ENCODE measurements at places on chromosomes 1 and 21. TPM values are rescaled to one million over a fixed set of nuclear protein-coding genes. Genes with fewer than 3 reads are reported as not detected.

PODN gene
- 4.3 TPM for polyA plus RNA-seq

GJA5 gene
- not detected for polyA plus RNA-seq

HSD11B1 gene
- polyA plus RNA-seq, result not detected

S100A7 gene
- polyA plus RNA-seq, result not detected

NR5A2 gene
- not detected for polyA plus RNA-seq

PNRC2 gene
- 118 TPM for polyA plus RNA-seq

INKA2 gene
- polyA plus RNA-seq, result not detected

CDA gene
- not detected for polyA plus RNA-seq

FBXO2 gene
- polyA plus RNA-seq, result 14.4 TPM

FCRL6 gene
- 234 TPM for polyA plus RNA-seq

IRF6 gene
- 5.2 TPM for polyA plus RNA-seq

LCE1F gene
- not detected for polyA plus RNA-seq

GUCA2A gene
- not detected for polyA plus RNA-seq

LRRC42 gene
- 9.8 TPM for polyA plus RNA-seq

- no peak overlapping the region for H3K4me3 ChIP-seq
- H3K4me1 ChIP-seq, result peaks cover 55% of the 10 kb centered on the region
- H3K27me3 ChIP-seq, result peaks cover 8% of the 10 kb centered on the region
- peak overlapping the region; percentile 94 for H3K27ac ChIP-seq
- no peak for DNase-seq
These were observed 4.2 kb downstream of the COX20 start for GRCh38 chr1:244839656-244840055.

DNA sequence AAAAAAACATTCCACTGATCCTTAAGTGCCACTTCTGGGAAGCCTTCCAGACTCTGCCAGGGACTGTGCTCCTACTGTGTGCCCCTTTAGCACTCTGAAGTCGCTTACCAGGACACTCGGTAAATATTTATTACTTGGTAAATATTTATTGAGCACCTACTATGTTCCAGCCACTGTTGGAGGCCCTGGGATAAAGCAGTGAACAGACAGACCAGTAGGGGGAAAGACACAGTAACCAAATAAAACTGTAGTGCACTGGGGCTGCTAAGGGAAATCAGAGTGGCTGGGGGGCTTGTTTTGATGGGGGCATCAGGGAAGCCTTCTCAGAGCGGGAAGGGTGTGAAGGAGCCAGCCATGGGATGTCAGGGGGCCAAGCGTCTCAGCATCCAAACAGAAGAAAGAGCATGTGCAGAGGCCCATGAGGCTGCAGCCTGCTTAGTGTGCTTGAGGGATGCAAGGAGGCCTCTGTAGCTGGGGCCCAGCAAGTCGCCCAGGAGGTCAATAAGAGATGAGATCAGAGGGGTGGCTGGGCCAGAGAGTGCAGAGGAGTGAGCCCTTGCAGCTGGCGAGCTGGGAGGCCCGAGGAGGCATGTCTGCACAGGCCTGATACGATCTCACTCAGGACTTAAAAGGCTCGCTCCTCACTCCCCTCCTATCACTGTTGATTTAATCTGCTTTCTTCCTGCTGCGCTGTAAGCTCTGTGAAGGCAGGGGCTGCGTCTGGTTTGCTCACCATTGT, 28.6 kb downstream of the KAZN start:
- no peak overlapping the region for H3K4me3 ChIP-seq
- H3K27ac ChIP-seq, result no peak overlapping the region
- no peaks in the 10 kb centered on the region for H3K36me3 ChIP-seq
- H3K4me1 ChIP-seq, result no peaks in the 10 kb centered on the region

DNA sequence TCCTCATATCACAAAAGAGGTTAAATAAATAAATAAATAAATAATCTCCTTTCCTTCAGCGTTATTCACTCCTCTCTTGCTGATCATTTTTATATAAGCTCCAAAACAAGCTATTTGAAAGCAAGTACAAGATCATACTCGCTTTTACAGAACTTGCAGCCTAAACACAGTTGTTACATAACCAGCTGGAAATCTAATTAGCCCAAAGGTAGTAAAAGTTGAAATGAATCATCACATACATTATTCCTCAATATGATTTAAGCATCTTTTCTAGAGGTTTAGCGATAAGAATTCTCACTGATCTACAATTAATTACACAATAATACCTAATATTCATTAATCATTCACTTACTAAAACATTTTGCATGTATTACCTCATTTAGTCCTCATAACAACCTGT, 160.2 kb downstream of the COP1 start:
- peaks cover 5% of the 10 kb centered on the region for H3K36me3 ChIP-seq
- H3K4me3 ChIP-seq, result no peak overlapping the region
- no peaks in the 10 kb centered on the region for H3K27me3 ChIP-seq
- no peak overlapping the region for H3K27ac ChIP-seq
- no peaks in the 10 kb centered on the region for H3K4me1 ChIP-seq

- H3K4me1 ChIP-seq, result peaks cover 47% of the 10 kb centered on the region
- peaks cover 7% of the 10 kb centered on the region for H3K27me3 ChIP-seq
- H3K4me3 ChIP-seq, result no peak overlapping the region
- H3K36me3 ChIP-seq, result peaks cover 6% of the 10 kb centered on the region
These were observed 147.8 kb downstream of the TNFSF18 start for GRCh38 chr1:172902861-172903381.

GRCh38 chr1:21645550-21645949, 23.6 kb downstream of the RAP1GAP start:
- H3K27ac ChIP-seq, result no peak overlapping the region
- no peak overlapping the region for H3K4me3 ChIP-seq
- H3K4me1 ChIP-seq, result peaks cover 2% of the 10 kb centered on the region
- DNase-seq, result no peak
- peaks cover 6% of the 10 kb centered on the region for H3K27me3 ChIP-seq

- DNase-seq, result no peak
- H3K4me1 ChIP-seq, result peaks cover 24% of the 10 kb centered on the region
- peaks cover 6% of the 10 kb centered on the region for H3K27me3 ChIP-seq
- peak overlapping the region; percentile 64 for H3K27ac ChIP-seq
- H3K4me3 ChIP-seq, result peak overlapping the region; percentile 17
These were observed 1.6 kb upstream of the PMF1 start for GRCh38 chr1:156211243-156211642.

- no peak overlapping the region for H3K27ac ChIP-seq
- H3K27me3 ChIP-seq, result no peaks in the 10 kb centered on the region
- H3K36me3 ChIP-seq, result peaks cover 74% of the 10 kb centered on the region
- H3K4me3 ChIP-seq, result no peak overlapping the region
- no peak for DNase-seq
- H3K4me1 ChIP-seq, result no peaks in the 10 kb centered on the region
These were observed 20.7 kb upstream of the GNG4 start for GRCh38 chr1:235670157-235670776.

DNA sequence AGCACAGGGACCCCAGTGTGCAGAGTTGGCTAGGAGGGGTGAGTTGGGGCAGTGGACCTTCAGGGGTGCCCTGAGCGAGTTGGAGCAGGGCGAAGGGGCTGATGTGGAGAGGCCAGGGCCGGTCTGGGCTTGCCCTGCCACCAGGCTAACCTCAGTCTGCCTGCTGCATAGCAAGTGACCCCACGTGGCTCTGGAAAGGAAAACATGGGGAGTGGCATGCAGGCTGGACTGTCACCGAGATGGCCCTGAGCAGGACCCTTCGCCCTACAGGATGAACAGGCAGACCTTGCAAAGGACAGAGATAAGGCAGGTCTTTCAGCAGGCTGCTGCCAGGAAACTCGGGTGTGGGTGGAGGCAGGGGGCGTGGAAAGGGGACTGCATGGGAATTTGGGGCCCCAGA, 51.5 kb downstream of the FOXO6 start:
- peaks cover 3% of the 10 kb centered on the region for H3K27me3 ChIP-seq
- no peak overlapping the region for H3K27ac ChIP-seq
- no peaks in the 10 kb centered on the region for H3K4me1 ChIP-seq
- H3K36me3 ChIP-seq, result no peaks in the 10 kb centered on the region
- H3K4me3 ChIP-seq, result no peak overlapping the region
- no peak for DNase-seq

- no peaks in the 10 kb centered on the region for H3K36me3 ChIP-seq
- peaks cover 6% of the 10 kb centered on the region for H3K27me3 ChIP-seq
These were observed 78.9 kb downstream of the SLC66A1 start for GRCh38 chr1:19390901-19391595.

DNA sequence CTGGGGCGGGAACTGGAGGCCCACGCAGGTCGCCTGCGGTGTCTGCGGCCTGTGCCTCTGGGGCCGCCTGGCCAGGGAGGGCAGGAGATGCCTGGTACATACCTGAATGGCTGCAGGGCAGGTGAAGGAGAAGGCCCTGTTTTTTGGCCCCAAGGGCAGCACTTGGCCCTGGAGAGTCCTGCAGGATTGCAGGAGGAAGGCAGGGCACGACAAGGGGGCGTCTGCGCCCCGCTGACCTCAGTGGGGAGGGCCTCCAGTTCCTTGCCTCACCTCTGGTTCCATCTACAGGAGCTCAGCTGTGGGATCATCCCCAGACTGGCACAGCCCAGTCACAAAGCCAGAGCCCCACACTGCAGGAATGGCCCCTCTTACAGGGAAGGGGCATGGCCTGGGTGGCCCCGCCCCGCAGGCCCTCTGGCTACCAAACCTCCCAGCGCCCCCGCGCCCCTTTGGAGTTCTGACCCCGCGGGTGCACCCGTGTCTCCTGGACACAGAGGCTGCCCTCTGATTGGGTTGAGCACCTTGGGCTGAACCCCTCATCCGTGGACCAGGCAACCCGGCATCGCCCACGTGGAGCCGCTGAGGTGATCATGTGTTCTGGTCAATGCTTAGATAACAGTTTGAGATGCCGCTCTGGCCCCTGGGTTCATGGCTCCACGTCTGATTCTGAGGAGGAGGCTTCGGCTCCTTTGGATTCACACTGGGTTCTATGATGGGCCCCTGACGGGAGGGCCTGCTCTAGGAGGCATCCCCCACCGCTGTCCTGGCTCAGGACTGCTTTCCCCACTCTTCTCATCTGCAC, 1.3 kb upstream of the PEX10 start:
- peak overlapping the region; percentile 89 for H3K27ac ChIP-seq
- H3K4me1 ChIP-seq, result peaks cover 49% of the 10 kb centered on the region
- no peaks in the 10 kb centered on the region for H3K36me3 ChIP-seq

- peaks cover 1% of the 10 kb centered on the region for H3K36me3 ChIP-seq
- DNase-seq, result no peak
- H3K27me3 ChIP-seq, result peaks cover 21% of the 10 kb centered on the region
- peak overlapping the region; percentile 94 for H3K4me3 ChIP-seq
- peaks cover 42% of the 10 kb centered on the region for H3K4me1 ChIP-seq
These were observed 973 bp downstream of the SDF4 start for GRCh38 chr1:1230656-1231399.

DNA sequence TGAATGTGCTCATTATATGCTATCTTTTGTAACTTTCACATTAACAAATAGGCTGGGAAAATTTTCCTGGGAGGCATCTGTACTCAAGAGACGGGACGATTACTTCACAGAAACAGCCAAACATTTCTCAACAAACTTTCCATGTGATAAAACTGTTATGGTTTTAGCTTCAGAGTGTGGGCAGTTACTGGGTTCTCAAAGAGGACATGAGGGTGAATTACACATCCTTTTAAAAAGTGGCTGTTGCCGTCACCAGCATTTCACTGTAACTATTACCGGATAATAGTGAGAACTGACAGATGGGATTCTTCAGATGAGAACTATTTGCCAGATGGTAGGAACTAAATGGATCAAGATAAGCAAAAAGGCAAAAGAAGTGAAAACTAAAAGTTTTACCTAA, 109.1 kb downstream of the APP start:
- no peak overlapping the region for H3K27ac ChIP-seq
- no peak for DNase-seq
- H3K36me3 ChIP-seq, result no peaks in the 10 kb centered on the region
- no peaks in the 10 kb centered on the region for H3K4me1 ChIP-seq
- no peak overlapping the region for H3K4me3 ChIP-seq

DNA sequence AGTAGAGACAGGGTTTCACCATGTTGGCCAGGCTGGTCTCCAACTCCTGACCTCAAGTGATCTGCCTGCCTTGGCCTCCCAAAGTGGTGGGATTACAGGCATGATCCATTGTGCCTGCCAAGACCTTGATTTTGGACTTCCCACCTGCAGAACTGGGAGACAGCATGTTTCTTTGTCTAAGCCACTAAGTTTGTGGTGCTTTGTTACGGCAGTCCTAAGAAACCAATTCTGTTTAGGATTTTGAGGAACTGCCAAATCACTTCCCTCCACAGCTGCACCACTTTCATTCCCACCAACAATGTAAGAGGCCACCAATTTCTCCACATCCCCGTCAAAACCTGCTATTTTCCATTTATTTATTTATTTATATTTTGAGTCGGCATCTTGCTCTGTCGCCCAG, 46.1 kb downstream of the CHAF1B start:
- H3K27ac ChIP-seq, result no peak overlapping the region
- H3K27me3 ChIP-seq, result peaks cover 7% of the 10 kb centered on the region
- DNase-seq, result no peak
- H3K4me3 ChIP-seq, result no peak overlapping the region

DNA sequence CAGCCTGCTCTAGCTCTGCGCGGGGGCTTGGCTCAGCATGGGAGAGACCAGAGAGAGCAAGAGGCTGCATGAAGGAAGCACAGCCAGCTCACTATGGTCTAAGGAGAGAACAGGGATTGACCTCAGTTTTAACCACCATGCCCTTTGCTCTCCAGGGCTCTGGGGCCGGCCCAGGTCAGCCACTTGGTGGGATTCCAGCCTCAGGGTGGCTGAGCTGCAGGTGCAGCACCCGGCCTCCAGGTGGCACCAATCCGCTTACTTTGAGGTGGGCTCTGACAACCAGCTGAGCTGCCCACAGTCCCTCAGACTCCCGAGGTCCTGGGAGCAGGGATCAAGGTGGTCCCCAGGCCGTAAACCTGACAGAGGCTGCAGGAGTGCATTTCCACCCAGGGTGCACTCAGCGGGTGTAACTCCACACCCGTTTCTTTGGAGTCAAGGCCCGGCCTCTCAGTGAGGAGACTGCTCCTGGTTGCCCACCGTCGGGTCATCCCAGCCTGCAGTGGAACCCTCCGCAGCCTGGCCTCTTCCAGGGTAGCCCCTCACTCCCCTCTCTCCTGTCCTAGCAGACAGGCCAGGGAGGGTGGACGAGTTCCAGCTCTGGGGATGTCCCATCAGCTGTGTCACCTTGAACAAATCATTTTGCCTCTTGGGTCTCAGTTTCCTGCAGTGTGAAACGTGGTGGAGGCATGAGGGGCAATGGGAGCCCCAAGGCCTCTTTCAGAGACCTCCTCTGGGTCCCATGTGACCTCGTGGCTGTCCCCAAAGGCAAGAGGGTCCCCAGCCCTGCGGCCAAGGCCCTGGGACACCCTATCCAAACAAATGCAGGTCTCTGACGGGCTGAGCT, 607 bp upstream of the LGR6 start:
- H3K27me3 ChIP-seq, result peaks cover 15% of the 10 kb centered on the region
- DNase-seq, result peak; percentile 59
- H3K4me1 ChIP-seq, result peaks cover 6% of the 10 kb centered on the region
- H3K4me3 ChIP-seq, result peak overlapping the region; percentile 84
- H3K27ac ChIP-seq, result no peak overlapping the region

- H3K4me1 ChIP-seq, result no peaks in the 10 kb centered on the region
- no peak overlapping the region for H3K4me3 ChIP-seq
- no peaks in the 10 kb centered on the region for H3K27me3 ChIP-seq
These were observed 182.2 kb downstream of the GIPC2 start for GRCh38 chr1:78227705-78228635.

- DNase-seq, result no peak
- no peaks in the 10 kb centered on the region for H3K36me3 ChIP-seq
- H3K4me1 ChIP-seq, result peaks cover 87% of the 10 kb centered on the region
- peak overlapping the region; percentile 18 for H3K27ac ChIP-seq
These were observed 2.4 kb downstream of the LIX1L start for GRCh38 chr1:145955436-145955835.

GRCh38 chr1:207866471-207867135, 44.3 kb downstream of the CD34 start:
- DNase-seq, result no peak
- peak overlapping the region; percentile 94 for H3K4me3 ChIP-seq
- H3K27ac ChIP-seq, result peak overlapping the region; percentile 91
- peaks cover 77% of the 10 kb centered on the region for H3K4me1 ChIP-seq

Measured in immature natural killer cell (primary cell).